RPMI7951 (cell line): ENCODE measurements at places on chromosomes 7 and 10.

DNA sequence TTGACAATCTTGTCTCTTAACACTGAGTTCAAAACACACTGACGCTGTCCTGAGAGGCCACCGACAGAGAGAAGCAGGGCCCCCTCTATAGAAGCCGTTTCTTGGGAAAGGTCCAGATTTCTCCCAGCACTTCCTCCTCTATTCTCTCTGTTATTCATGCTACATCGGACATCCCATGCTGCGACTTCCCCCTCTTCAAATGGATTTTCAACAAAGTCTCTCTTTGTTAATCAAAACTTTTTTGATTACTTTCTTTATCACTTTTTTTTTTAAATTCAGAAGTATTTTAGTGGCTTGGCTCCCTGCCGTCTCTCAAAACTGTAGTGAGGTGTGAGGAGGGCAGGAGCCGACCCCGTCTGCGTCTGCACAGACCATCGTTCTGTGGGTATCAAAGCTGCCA is 298.9 kb upstream of the PITRM1 start:
- peak; percentile 61 for DNase-seq

DNA sequence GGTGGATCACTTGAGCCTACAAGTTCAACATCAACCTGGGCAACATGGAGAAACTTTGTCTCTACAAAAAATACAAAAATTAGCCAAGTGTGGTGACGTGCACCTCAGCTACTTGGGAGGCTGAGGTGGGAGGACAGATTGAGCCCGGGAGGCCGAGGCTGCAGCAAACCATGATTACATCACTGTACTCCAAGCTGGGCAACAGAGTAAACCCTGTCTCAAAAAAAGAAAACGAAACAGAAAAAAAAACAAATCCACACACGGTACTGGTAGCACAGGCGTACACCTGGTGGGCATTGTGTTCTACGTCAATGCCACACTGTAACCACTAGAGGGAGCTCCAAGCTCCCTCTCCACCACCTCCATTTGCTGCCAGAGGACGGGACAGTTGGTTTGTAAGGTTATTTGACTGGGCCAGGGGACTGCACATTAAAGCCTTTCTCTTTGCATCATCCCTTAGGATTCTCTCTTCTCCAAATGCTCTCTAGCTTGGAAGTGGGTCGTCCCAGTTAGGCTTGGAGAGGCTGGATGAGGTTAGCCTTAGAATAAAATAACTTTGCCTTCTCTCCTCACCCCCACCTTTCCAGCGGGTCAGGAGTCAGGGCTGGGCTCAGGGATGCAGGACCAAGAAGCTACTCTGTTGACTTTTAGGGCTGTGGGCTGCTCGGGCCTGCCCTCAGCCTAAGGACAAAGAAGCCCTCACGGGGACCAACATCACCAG is 130.8 kb downstream of the SORBS1 start:
- peak; percentile 49 for DNase-seq

GRCh38 chr10:29140991-29141390 is 147.9 kb upstream of the LYZL1 start:
- peak; percentile 96 for DNase-seq

DNA sequence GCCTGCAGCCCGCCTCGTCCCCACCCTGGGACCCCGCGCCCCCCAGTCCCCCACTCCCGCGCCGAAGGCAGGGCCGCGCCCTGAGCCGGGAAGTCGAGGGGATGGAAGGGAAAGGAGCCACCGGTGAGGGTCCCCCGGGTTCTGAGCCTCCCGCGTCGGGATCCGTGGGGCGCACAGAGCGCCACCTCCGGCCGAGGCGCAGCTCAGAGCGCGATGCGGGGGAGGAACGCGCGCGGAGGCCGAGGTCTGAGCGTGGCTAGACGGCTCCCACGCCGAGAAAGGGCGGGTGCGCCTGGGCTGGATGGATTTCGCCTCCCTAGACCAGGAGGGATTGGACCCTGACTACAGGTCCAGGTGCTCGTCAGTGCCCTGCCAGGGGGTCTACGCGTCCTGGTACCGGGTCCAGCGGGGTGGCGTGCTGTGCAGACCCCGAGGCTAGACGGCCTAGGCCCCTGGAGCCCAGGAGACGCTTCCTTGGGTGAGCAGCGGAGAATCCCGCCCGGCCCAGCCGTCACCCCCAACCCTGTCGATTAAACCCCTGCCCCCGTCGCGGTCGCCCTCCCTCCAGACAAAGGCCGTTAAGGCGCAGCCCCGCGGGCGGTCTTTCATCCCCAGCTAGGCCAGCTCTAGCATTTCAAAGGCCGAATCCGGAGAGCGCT is 986 bp upstream of the PDGFA start:
- no peak for DNase-seq

DNA sequence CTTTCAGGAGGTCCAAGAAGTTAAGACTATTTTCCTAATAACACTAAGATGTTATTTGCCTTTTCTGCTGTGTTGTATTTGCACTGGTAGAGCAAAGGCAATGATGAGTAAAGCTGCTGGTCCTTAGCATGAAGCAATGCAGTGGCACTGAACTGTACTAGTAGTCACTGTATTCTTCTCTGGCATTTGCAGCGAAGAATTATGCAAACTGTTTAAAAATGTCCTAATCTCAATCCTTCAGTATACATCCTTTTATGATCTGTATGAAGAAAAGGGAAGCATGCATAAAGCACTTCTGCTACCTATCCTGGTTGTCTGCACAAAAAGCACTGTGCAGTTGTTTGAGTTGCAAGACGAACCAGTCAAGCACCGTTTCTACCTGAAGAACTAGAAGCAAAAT is 20.4 kb downstream of the IGF2BP3 start:
- no peak for DNase-seq
